Activated CD4-positive, alpha-beta memory T cell treated with anti-CD3 and anti-CD28 coated beads, Interleukin-2, amount 10 ng/mL, durations not matched to agents 7 days and 5 days (primary cell): ENCODE measurements at places on chromosomes 7 and 10. TPM values are rescaled to one million over a fixed set of nuclear protein-coding genes. Genes with fewer than 3 reads are reported as not detected.

Gene ASAH2
- total RNA-seq, result 3.6 TPM

Gene SPOCK2
- 418 TPM for total RNA-seq

- DNase-seq, result peak; percentile 43
These were observed 180.5 kb upstream of the PRSS58 start for GRCh38 chr7:142438235-142438922.

GRCh38 chr7:138338361-138338760 is 121.7 kb upstream of the TRIM24 start:
- DNase-seq, result no peak

DNA sequence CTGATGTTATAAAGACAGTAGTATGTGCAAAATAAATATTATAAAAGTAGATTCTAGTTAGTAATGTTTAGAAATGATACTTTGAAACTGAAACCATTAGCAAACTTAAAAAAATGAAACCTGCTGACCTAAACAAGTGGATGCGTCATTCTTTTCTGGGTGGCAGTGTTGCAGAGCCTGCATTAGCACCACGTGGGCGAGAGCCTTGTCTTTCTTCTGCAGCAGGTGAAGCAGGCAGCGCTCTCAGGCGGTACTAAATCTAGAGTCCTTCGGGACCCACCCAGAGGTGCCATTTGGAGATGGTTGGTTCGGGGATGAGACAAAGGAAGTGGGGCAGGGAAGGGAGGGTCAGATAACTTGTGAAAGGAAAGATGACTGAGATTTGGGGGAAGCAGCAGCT is 759.1 kb upstream of the IGFBP3 start:
- DNase-seq, result no peak

DNA sequence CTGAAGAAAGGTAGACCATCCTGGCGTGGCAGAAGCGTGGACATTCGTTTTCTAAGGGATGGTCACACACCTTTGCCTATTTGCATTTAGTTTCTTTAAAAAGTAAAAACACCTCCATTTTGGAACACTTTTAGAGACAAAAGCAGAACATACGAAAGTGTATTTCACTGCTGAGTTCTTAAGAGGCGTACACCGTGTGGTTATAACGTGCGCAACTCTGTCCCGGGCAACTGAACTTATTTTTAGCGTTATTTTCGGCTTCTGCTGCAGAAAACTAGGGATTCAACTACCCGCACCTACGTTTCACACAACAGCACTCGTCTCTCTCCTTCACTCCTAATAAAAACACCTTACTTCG is 557 bp upstream of the LSM8 start:
- DNase-seq, result peak; percentile 26

Gene PIP
- not detected for total RNA-seq

DNA sequence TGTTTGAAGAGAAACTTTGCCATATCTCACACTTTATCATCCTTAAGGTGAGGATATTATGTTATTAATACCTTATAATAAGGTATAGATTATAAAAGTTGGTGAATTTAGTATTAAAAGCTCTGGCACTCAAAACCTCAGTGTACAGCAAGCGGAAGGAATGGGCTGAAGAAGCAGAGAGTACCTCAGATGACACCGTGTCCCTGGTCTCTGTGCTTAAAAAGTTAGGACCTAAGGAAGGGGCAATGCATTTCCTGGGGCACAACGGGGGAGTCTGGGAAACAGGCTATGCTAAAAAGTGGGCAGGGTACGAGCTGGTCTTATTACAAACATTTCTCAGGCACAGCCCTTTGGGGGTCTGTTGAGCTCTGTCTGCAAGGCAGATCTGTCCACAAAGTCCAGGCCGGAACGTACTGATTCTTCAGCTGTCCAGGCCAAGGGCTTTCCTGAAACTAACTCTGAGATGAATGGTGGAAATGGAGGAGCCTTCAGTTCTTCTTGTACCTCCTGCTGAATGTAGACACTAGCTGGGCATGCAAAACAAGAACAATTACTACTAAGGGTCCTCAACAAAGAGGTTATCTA is 202.7 kb downstream of the POM121L12 start:
- DNase-seq, result no peak

Gene OR6B1
- not detected for total RNA-seq

- DNase-seq, result no peak
These were observed 378.8 kb upstream of the PODXL start for GRCh38 chr7:131935180-131935579.

- no peak for DNase-seq
These were observed 90.0 kb downstream of the DYNC2I1 start for GRCh38 chr7:158946329-158946728.

GRCh38 chr7:92833024-92833765 is 3.2 kb downstream of the CDK6 start:
- DNase-seq, result peak; percentile 92

Gene CCL24
- not detected for total RNA-seq

GRCh38 chr10:1015688-1016087 is 10.0 kb downstream of the IDI2 start:
- DNase-seq, result no peak

GRCh38 chr10:97858001-97858439 is 8.4 kb downstream of the GOLGA7B start:
- peak; percentile 57 for DNase-seq

GRCh38 chr7:130279906-130280305 is 13.1 kb upstream of the CPA4 start:
- no peak for DNase-seq

DNA sequence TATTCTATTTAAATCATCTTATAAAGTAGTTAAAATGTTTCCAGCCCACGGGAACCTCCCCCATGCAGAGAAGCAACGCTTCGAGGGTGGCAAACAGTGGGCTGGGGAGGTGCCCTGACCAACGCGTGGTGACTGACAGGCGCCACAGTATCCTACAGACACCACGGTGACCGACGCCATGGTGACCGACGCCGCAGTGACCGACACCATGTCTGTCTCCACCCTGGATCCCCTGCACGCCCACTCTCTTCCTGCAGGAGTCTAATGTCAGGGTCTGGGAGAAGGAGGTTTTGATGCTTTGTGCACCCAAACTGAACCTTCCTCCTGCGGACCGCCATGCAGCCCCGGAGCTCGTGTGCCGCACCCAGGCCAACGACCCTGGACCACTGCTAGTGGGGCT is 464.4 kb downstream of the PTPRN2 start:
- DNase-seq, result no peak

DNA sequence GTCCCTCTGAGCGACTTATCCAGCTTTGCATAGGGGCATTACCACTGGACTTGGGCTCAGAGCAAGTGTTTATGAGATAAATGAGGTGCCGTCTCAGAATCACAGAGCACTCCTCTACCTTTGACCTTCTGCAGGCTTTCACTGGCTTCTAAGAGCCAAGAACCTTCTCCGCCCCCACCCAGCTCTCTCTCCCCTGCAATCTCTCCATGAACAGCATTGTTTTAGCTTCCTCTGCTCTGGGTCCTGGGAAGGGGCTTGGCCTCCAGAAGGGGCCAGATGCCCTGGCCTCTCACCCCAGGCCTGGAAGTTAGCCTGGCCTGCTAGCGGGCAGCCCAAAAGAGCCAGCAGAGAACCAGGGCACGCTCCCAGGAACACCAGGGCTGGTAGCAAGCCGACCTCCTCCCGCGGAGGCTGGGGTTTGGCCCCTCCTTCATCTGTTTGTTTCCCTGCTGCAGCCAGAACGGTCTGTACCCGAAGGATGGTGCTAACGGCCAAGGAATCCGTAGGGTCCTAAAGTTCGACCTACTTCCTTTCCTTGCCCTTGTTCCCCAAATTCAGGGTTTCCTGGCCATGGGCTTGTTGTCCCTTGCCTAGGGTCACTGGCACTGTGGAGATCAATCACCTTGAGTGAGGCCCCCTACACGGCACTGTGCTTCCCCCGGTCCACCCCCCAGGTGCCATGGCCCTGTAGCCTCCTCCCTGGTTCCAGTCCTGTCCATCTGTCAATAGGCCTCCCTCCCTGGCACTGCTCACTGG is 18.7 kb upstream of the DDIT4 start:
- DNase-seq, result peak; percentile 50
